ENCODE measurements at places on chromosomes 6 and 20.

DNA sequence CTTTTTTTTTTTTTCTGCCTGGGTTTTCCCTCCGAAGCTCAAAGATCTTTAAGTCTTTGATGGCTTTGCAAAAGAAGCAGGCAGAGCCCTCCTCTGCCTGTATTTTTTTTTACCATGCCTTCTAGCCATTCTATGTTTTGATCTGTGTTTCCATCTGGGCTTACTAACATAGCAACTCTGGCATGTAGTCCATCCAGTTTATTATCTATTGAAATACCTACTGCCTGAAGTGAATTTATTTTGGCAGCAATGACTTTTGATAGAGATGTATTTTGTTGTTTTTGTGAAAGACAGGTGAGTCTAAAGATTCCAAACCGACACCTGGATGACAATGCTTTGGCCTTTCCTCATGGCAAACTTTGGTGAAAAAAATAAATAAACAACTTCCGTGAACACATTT lies 1157.7 kb upstream of the MAP3K7 start:
- no peak for DNase-seq

DNA sequence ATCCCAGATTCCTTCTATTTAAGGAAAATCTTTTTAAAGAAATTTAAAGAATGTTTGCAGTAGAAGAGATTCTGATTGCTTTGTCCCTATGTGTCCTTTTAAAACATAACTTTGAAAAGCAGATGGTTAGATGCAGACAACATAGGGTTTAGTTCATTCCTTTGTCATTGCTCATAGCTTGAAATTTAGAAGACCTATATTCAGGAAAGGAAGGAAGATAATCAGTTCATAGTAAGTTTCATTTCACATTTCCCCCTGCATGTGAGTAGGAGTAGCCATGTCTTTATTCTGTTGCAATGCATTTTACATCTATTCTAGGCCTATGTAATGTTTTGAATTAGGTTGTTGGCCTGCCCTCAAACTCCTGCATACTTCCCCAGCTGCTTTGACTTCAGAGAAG lies 197.9 kb upstream of the GRIK2 start:
- DNase-seq, result no peak

DNA sequence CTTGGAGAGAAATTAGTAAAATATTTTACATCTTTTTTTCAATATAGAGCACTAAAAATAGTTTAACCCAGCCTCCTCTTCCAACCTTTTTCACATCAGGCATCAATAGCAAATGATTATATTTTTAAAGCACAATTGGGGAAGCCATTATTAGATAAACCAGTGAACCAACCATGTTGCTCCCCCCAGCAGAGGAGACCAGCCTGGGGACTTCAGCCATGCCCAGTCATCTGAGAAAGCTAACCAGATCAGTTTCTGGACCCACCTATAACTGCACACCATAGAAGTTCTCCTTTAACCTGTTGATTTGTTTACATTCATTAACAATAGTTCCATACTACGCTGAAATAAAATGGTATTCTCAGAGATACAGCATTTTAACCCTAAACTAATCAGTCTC lies 13.8 kb upstream of the SDHAF4 start:
- DNase-seq, result no peak

DNA sequence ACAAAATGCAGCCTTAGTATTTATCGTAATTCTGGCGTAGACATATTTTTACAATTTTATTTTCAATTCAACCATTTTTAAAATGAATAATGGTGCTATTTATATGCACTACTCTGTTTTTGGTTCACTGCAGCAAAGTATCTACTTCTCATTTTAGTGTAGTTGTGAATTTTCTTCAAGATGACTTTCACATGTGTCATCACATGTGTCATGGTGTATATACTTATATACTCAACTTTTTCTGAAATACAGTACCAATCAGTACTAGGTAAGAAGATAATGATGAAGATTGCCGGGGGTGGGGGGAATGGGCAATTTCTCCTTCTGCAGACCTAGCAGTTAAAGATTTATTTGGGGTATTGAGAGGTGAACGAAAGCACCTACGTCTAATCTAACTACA lies 634.5 kb downstream of the PHF3 start:
- no peak for DNase-seq

DNA sequence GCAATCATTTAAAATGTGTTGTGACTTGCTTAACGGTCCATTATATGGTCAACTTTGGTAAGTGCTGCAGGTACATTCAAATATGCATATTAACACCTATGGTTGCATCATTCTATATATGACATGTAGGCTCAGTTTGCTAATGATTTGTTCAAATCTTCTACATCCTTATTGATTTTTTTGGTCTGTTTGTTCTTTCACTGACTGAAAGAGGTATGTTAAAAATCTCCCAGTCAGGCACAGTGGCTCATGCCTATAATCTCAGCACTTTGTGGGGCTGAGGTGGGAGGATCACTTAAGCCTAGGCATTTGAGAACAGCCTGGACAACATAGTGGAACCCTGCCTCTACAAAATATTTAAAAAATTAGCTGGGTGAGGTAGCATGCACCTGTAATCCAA lies 29.2 kb downstream of the PIGU start:
- DNase-seq, result no peak

DNA sequence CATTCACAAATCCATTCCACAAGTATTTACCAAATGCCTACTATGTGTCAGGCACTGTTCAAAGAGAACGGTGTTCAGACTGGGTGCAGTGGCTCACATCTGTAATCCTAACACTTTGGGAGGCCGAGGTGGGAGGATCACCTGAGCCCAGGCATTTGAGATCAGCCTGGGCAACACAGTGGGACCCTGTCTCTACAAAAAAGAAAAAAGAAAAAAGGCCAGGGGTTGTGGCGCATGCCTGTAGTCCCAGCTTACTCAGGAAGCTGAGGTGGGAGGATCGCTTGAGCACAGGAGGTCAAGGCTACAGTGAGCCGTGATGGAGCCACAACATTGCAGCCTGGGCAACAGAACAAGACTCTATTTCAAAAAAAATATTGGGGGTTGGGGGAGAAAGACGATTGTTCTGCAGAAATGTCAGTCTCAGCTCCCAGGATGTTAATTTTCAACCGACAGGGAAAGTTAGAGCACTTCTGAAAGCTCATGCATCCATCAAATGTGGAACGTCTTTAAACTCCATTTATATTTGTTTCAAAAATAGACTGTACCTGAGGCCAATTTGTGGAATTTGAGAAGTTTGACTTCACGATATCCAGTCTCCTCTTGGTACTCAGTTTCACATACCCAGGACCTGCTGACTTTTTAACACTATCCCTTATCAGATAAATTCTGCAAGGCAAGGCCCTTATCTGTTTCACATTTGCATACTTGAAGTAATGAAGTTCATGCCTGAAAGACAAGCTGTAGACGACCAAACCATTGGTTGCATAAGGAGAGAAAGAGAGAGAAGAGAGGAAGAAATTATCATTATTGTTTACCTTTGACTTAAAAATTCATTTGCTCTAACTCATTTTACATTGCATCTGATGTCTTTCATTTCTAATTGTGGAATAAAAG lies 14.8 kb upstream of the BTN3A2 start:
- no peak for DNase-seq

DNA sequence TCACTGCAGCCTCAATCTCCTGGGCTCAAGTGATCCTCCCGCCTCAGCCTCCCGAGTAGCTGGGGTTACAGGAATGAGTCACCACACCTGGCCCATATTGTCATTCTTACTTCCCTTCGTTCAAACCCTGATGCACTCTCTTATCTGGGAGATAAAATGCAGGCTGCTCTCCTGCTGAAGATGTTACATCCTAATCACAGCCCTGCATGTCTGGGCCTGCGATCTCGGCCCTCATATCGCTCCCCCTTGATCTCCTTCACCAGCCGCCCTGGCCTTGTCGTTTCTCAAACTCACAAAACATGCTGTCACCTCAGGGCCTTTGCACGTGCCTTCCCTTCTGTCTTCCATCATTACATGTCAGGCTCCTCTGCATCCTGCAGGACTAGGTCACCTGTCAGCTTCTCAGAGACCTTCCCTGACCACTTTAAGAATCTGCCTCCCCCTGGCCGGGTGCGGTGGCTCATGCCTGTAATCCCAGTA lies 8.8 kb upstream of the C20orf203 start:
- no peak for DNase-seq

DNA sequence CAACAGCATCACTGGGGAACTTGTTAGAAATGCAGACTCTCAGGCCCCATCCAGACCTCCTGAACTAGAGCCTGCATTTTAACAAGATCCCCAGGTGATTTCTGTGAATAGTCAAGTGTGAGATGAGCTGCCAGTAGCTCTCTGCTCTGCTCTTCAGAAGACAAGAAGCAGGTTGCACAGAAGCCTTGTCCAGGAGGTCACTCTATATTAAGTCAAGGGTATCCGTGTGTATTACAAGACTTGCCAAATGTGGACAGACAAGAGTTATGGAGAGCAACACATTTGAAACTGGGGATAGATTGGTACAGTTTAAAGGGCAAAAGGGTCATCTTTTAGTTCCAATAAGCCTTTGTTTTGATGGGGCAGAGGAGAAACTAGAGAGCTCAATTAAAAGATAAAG lies 23.2 kb upstream of the RIN2 start:
- DNase-seq, result no peak

- no peak for DNase-seq
These were observed 112.6 kb upstream of the AFDN start for GRCh38 chr6:167714152-167714551.
